ENCODE measurements at places on chromosomes 7 and 10.

DNA sequence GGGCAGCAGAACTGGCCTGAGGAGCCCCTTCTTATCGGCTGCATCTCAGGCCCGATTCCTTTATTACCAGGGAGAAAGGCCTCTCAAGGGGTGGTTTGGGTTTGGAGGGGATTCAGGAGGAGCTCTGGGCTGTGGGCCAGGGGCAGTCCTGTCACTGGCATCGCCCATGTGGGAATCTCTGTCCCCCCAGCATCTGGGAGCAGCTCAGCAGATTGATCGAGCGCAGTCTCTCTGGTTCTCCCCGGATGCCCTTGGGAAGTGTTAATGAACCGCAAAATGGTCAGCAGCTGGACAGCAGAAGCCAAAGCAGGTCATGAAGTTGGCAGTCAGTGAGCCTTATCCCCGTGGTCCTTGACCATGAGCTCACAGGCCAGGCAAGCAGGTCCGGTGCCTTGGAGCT is 104.4 kb upstream of the ANLN start:
- DNase-seq, result no peak

DNA sequence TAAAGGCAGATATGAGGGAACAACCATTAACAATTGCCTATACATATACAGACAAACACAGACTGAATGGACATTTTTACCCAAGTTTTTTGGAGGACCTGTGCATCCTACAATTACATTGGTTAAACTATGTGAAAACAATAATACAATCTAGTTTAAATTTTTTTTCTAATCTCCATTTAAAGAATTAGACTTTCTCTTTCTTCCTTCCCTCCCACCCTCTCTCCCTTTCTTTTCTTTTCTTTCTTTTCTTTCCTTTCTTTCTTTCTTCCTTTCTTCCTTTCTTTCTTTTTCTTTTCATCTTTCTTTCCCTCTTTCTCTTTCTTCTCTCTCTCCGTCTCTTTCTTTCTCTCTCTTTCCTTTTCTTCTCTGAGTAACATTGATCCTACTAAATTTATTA is 183.7 kb downstream of the HDAC9 start:
- DNase-seq, result no peak

GRCh38 chr10:34641913-34642558 is 173.1 kb downstream of the PARD3 start:
- DNase-seq, result no peak

- no peak for DNase-seq
Observed at GRCh38 chr7:129228633-129229032, 3.8 kb downstream of the AHCYL2 start.

GRCh38 chr10:132711613-132712121 is 74.3 kb downstream of the NKX6-2 start:
- DNase-seq, result no peak

DNA sequence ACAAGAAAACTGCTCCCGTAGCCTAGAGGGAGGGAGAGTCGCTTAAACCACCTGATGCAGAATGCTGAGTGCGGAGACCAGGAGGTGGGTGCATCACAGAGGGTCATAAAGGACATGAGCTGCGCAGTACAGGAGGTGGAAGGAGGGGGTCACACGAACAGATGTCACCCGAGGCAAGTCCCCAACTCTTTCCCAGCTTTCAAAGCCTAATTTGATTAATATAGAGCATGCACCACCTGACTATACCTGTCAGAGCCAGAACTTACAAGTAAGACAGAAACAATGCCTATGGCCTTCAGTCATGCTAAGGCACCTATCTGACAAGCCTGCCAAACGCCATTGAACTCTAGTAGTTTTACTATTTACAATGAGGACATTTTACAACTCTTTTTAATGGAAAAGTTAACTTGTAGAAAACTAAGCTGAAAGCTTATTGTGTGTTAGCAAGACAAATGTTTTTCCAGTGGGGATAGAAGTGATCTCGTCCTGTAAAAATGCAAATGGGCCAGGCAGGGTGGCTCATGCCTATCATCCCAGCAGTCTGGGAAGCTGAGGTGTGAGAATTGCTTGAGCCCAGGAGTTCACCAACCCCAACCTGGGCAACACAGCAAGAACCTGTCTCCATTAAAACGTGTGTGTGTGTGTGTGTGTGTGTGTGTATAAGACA is 1.1 kb upstream of the VOPP1 start:
- DNase-seq, result no peak

DNA sequence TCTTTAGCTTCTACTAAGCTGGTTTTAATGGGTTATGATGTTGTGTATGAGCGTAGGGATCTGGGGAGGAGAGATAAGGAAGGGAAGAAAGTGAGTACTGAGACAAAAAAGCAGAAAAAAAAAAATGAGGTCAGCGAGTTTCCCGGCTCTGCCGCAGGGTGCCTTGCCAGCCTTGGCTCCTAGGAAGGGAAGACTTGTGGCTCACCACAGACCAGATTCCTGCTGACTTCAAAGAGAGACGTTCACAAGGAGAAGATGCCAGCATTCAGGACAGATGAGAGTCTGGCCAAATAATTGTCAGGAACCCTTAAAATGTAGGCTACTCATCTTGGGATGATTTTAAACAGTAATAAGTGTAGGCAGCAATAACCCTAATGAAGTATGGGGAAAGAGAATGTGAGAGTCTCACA is 11.4 kb upstream of the FAS start:
- DNase-seq, result no peak

DNA sequence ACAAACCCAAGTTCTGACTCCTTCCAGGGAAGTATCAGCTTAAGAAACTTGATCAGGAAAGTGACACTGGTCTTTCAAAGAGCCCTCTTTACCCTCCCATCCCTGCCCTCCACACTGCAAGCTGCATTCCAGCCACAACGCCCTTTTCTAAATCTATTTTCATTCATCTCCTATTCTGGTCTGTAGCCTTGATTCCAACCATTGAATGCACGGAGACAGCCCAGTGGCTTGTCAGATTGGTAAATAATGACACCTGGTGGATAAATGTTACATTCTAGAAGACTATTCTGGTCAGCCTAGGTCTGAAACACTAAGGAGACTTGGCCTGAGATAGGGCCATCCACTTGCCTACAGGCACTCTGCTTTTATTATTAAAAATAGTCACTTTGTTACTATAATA is 20.9 kb downstream of the MORN4 start:
- peak; percentile 42 for DNase-seq

GRCh38 chr10:31936933-31937332 is 8.3 kb upstream of the ARHGAP12 start:
- no peak for DNase-seq

DNA sequence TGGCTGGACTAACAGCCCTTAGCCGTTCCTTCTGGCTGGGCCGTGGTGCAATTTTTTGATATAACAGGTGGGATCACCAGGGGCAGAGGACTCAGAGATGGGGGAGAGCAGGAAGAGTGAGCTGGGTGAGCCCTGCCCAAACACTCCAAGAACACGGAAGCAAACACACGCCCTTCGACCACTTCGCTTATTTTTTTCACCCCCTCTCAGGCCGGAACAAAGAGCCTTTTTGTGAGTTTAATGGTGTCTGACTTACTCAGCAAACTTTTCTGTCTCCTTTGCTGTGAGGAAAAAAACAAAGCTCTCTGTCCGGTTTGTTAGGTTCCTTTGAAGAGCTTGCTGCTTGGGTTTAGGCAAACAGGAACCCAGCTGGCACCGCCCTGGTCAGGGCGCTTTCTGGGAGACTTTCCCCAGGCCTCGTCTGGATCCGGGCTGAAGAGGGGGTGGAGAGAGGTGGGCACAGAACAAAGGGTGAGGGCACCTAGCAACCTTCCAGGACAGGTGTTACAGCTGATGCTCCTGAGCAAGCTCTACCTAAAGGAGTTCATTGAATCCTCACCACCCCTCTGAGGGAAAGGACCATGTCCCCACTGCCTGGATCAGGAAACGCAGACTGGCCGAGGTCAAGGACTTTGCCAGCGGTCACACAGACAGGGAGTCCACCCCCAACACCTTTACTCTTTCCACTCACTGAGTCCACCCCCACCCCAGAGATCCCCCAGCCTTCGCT is 23.3 kb downstream of the CALML3 start:
- peak; percentile 68 for DNase-seq

- DNase-seq, result no peak
Observed at GRCh38 chr7:23232966-23233365, 13.6 kb upstream of the GPNMB start.

DNA sequence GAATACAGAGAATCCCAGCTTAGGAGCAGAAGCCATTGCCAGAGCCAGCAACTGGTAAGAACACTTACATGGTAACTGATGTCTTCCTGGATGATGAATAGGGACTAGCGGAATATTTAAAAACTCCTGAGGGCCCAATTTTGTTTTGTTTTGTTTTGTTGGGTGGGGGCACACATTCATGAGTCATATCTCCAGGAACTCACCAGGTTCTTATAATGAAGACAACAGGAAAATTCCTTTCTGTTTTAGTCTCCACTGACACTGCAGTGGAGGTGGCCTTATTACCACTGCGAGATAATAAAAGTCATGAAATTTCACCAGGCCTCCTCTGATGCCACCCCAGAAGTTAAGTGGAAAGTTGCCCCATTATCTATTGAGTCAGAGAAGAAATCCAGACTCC is 6.6 kb upstream of the CUZD1 start:
- no peak for DNase-seq

DNA sequence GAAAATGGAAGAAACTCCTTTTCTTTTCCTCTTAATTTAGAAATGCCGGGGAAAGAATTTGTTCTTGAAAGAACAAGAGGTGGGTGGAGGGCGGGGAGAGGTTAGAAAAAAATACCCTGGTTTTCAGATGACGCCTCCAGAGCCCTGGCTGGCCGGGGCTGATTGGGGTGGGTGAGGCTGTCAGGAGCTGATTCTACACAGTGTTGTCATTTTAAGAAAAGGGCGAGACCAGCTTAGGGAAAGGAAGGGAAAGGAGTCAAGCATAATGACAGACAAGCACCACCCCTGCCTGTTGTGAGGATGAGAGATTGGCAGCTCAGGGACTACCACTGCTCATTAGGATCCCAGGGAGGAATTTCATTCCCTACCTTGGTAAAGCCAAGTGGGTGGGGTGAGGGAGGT is 9.9 kb upstream of the FAM180A start:
- no peak for DNase-seq
